ENCODE measurements at places on chromosomes 1 and 21.

- no peak for DNase-seq
Observed at GRCh38 chr1:16402742-16403141, 34.5 kb downstream of the SPATA21 start.

DNA sequence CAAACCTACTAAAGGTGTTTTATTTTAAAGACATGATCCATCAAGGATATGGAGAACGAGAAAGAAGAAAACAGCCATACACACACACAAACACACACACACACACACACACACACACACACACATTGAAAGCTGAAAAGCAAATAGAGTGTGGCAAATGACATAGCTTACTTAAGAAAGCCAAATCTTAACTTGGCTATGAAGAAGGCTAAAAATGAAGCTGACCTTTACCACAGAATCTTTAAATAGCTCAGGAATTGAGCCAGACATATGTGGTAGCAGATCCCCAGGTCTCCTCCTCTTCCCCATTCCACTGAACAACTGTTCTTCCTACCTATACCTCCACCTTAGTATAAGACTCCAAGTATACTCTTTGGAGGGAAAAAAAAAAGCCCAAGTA is 185.6 kb downstream of the CLEC20A start:
- no peak for DNase-seq

GRCh38 chr1:173489929-173490328 is 12.8 kb downstream of the PRDX6 start:
- DNase-seq = no peak

GRCh38 chr1:153749408-153750005 is 21.7 kb downstream of the INTS3 start:
- DNase-seq = no peak

GRCh38 chr1:61441723-61442262 is 283.1 kb downstream of the TM2D1 start:
- DNase-seq = no peak

DNA sequence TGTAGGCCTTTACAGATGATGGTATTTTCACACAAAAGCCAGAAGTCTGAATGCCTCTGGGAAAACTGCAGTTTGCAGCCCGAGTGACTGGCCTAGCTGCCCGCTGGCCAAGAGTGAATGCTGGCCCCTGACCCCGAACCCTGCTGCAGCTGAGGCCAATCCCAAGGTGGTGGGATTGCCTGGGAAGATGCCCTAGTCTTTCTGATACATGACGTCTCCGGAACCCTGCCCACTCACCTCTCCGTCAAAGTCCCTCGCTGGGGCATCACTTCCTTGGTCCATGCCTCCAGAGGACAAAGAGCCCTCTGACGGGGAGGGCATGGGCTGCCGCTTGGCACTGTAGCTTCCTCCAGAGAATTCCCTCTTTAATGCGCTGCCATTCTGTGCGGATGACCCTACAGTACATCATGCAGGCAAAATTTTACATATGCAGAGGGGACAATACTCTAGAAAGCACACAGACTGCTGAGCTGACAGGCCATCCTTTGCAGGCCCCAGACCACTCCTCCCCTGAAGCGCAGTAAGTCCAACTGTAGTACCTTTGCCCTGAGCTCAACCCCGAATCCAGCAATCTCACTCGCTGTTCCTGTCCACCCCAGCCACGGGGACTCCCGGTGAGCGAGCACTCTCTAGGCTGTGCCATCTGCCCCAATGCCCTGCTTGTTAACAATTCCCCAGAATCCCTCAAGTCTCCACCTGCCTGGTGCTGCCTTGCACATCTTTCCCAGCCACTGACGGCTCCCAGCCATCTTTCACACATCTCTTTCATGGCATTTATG is 54.7 kb downstream of the COQ8A start:
- no peak for DNase-seq

DNA sequence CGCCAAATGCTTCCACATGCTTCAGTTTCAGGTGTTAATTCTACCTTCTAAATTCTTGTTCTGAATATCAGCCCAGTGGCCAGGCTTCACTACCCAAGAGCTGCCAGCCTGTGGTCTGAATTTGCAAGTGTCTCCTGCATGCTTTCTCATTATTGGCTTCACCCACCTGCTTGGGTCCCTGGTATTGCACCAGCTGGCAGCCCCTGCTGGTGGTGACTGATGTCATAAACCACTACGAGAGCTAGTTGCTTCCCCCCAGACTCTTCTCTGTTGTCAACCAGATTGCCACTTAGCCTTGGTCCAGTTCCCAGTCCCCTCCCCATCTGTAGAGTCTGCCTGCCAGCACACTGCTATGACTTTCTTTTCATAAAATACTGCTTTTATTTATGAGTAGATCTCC is 197.7 kb upstream of the DUSP10 start:
- DNase-seq = no peak

DNA sequence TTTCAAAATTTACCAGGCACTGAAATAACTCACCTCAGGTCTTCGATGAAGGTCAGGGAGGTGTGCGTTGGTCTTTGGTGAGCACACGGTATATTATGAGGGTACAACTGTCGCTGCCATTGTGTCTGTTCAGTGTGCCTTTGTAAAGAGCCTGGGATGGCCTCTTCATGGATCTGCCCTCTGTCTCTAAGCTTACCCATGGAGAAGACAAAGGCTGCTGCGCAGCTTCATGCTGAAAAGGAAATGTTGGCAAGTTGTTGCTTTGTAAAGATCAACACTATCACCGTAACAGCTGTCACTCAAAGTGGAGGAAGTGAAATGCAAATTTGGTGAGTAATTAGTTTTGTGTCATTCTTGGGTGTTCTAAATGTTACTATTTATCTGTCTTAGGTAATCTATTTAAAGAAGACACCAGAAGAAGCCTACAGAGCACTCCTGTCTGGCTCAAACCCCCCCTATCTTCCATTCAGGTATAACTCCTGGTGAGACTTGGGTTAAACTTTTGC is 71.6 kb downstream of the CDC14A start:
- no peak for DNase-seq

DNA sequence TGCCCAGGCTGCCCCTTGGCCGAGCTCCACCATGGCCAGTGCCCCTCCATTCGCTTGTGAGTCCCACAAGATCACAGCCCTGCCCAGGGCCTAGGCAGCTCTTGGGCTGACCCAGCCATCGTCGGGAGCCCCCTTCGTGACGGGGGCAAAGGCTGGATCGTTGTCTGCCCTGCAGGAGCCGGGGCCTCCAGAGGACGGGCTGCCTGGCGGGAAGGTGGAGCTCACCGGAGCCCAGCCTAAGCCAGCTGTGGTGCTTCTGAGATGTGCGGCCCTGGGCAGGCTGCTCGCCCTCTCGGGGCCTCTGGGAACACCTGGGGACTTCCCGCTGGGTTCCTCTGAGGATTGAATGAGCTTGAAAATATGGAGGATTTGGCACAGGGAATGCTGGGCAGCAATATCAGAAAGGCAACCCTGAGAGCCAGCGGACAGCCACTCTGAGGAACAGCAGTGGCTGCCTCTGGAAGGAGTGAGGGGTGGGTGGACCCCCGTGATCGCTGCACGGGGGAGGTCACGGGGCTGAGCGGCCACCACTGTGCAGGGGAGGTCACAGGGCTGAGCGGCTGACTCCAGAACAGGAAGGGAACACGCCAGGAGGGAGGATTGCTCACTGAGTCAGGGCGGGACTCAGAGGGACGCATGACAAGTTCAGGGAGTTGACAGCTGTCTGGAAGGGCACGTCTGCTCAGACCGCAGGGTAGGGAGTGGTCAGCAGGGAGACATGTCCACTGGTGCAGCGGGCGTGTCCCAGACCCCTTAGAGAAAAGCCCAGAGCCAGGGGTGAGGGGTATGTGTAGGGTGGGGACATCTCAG is 19.3 kb downstream of the TP73 start:
- no peak for DNase-seq
